ENCODE measurements at places on chromosomes 11 and 22.

GRCh38 chr22:24118689-24119384 lies 62.5 kb upstream of the SUSD2 start:
- no peak for DNase-seq

DNA sequence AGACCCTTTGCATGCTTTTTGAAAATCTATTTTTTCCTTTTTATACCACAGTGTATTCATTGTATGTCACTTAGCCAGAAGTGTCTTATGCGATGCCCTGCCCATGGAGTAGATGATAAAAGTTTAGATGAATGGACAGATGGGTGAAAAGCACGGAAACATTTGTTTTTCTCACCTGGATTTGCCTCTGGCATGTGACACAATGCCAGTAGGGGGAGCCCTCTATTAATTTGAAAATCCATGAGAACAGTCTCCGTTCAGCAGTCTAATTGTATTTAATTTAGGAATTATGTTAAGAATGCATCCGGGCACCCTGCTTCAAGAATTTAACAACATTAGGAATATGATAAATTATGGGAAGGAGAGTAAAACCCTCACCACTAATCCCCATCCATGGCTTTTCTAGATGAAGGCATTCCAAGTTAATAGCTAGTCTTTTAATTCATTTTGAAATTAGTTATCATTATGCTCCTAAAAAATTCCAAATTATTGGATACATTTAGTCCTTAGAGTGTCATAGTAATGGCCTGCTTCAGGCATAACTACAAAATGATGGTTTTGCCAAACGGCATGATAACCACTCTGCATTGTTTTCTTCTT lies 55.3 kb upstream of the ALKBH3 start:
- no peak for DNase-seq

DNA sequence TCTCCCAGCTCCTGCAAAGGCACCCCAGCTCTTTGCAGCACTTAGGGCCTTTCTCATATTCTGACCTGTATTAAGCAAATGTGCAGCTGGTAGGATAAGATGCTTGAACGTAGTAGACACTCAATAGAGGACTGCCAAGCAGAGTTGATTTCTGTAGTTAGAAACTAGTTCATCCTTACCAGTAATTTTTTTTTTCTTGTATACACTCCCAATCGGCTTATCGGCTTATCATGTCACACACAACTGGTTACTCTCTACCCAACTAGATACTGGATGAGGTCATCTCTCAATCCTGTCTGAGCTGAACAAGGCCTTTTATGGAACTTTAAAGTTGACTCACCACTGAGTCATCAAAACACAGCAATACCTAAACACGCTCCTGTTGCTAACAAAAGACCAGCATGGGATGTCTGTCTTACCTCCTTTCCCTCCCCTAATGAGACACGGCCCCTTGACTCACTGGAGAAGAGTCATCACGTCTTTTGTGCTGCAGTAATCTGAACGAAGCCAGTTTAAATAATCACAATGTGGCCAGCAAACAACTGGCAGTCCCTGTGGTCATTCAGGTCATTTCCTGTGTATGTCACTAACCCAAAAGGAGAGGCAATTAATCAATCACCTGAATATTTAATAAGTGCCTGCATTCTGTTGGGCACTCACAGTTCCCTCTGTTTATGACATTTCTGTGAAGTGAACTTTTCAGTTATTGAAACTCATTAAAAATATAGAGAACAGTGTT lies 7.5 kb upstream of the WEE1 start:
- peak; percentile 62 for DNase-seq

- no peak for DNase-seq
Measured at GRCh38 chr11:25163421-25163820, 666.6 kb downstream of the LUZP2 start.

- peak; percentile 57 for DNase-seq
Measured at GRCh38 chr22:33579448-33580093, 340.7 kb downstream of the LARGE1 start.

DNA sequence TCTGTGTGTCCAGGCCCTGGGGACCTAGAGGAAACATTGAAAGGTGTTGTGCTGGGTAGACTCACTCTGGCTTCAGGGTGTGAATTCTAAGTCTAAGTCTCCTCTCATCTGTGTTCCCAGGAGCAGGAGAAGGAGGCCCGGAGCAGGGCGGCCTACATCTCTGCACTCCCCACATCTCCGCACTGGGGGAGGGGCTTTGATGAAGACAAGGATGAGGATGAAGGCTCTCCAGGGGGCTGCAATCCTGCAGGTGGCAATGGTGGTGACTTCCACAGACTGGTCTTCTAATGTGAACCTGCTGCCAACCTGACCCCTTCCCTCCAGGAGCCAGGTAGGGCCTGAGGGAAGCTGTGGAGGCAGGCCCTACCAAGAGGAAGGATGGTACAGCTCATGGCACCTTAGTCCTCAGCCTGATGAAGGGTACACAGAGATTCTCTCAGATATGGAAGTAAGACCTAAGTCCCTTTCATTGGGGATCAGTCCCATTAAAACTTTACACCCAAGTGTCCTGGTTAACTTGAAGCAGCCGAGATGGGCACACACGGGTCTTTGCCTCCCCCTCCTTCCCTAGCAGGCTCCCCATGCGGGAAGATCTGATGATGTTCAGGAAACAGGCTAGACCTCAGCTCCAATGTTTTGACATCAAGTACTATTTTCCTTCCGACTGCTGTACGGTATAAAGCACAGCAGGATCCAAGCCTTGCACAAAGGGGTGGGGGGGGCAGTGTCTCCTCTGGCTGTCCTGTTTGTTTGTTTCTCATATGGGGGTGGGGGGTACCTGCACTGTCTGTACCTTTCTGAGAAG lies 25.0 kb downstream of the USP35 start:
- peak; percentile 19 for DNase-seq

DNA sequence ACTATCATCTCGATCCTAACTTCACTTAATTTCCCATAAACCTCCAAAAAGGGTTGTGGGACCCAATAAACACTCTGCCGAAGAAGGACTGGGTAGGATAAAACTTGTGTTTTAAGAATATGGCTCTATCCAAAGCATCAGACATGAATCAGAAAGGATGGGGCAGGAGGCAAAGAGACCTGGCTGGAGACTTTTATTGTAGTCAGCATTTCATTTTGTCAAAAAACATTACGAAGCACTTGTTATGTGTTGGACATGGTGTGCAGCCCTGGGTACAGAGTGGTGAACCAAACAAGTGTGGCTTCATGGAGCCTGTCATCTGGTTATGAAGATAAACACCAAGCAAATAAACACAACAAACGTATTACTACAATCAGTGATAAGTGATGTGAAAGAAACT lies 17.3 kb downstream of the IL10RA start:
- DNase-seq: no peak

DNA sequence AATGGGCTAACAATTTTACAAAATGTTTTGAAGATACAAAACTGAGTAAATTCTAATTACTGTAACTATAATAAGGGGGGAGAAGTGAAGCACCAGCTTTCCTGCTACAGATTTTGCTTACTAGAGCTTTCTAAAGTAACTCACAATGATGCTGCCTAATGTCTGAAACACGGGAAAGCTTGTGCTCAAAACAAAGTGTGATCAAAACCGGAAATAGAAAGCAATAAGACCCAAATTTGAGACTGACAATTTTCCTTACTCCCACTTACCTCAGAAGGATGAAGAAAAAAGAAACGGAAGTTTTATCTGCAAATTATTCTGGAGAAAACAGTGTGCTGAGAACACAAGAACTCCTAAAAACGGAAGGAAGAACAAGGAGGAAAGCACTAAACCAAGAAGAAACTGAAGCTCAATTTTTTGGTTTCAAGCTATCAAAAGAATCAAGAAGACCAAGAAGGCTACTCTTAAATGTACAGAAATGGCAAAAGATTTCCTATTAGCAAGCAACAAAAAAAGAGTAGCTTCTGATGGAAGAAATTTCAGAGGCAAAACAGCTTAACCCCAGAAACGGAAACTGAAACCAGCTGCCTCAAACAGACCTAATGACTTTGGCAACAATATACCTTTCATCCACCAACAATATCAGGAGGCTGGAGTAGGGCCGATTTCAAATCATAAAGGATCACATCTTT lies 33.4 kb downstream of the AMBRA1 start:
- DNase-seq: no peak

GRCh38 chr22:30680991-30681770 lies 13.5 kb upstream of the OSBP2 start:
- DNase-seq: no peak

DNA sequence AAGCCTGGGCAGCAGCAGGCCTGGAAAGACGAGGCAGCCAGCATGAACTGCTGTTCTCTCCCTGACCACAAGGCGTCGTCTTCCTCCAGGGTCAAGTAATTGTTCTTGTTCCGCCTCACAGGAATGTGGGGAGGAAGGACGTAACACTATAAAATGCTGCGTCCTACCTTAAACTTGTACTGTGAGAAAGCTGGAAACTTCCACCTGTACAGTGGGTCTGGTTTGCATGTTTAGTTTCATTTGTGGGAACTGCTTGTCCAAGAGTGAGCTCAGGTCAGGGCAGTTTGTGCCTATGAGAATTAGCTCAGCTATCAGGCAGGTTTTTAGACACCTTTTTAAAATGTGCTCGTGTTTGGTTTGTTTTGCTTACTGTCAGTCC lies 55.2 kb downstream of the PANX1 start:
- DNase-seq: peak; percentile 61

- DNase-seq: no peak
Measured at GRCh38 chr11:1297576-1298473, 11.6 kb downstream of the TOLLIP start.

DNA sequence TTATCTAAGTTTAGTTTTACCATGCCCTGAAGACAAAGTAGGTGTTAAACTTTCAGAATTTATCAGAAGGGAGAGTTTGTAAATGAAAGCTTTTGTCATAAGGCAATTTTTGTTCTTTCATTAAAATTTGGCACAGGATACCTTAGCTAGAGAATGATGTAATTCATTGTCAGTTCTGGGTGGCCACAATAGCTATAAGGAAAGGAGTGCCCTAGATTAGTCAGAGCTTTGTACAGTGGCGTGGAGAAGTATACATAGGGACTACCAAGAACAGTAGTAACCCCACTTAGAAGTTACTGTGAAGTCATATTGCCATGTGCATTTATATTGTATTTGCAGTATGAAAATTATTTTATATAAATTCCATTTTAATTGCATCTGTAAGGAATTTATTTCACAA lies 126.3 kb upstream of the CARD18 start:
- DNase-seq: no peak

DNA sequence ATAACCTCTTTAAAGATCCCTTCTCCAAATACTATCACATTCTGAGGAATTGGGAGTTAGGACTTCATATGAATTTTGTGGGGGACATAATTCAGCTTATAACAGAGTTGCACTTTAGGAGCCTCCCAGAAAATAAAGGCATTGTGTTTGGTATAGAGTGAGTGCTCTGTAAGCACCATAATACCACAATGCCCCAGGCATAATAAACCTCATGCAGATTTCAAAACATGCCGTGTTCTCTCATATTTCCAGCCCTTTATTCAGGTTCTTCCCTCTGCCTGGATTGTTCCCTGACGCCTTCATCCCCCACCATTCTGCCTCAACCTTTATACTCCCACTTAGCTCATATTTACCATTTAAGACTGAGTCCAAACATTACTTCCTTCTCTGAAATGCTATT lies 398.8 kb upstream of the FAT3 start:
- DNase-seq: no peak

GRCh38 chr11:68412593-68413475 lies 47.7 kb upstream of the PPP6R3 start:
- no peak for DNase-seq

- DNase-seq: peak; percentile 38
Measured at GRCh38 chr11:45644981-45645889, 20.2 kb downstream of the CHST1 start.

DNA sequence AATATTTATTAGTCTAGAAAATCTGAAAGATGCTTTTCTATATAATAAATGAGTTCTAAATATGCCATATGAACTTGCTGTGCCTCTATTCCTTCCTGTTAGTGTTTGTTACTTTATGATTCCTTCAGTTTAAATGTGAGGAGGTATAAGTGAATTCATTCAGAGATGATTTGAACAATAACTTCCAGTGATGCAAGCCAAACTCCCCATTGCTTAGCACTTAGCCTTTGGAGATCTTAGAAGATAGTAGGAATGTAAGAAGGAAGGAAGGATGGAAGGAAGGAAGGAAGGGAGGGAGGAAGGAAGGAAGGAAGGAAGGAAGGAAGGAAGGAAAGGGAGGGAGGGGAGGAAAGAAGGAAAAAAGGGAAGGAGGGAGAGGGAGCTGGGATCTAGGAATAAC lies 25.1 kb downstream of the MMP13 start:
- no peak for DNase-seq

DNA sequence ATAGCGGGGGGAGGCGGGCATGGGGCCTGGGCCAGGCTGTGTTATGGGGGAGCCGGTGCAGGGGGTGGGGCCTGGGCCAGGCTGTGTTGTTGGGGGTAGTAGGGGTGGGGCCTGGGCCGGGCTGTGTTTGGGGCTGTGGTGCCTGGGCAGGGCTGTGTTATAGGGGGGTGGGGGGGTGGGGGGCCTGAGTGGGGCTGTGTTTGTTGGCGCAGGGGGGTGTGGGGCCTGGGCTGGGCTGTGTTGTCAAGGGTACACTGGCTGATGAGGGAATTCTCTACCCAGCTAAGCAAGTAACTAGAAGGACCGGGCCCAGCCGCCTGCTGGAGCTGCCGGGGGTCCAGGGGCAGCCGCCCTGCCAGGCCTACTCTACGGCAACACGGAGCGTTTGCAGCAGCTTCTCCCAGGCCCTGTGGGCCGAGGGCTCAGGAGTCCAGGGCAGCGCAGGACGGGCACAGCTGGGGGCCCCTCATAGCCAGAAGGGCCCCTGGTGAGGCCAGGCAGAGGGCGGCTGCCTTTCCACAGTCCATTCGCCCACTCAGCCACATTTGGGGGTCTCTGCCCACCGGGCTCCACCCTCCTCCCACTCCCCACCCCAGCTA lies 10.1 kb upstream of the PIM3 start:
- no peak for DNase-seq

DNA sequence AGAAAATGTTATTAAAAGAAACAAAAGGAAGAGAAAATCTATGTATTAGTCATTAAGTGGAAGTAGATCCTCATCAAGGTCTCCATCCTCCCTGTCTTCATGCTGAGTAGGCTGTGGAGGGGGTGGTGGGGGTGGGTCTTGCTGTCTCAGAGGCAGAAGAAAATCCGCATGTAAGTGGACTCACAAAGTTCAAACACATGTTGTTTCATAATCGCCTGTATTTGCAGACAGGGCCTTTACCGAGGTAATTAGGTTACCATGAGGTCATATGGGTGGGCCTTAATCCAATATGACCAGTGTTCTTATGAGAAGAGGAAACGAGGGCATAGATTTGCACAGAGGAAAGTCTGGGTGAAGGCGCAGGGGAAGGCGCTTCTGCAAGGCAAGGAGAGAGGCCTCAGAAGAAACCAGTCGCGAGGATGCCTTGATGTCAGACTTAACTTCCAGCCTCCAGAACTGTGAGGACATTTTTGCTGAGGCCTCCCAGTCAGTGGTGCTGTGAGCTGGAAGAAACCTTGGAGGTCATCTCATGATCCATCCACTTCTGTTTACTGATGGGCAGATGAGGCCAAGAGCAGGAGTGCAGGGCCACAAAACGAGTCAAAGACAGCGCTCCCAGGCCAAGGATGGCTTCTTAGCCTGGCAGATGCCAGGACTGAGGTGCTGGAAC lies 49.3 kb upstream of the THY1 start:
- DNase-seq: peak; percentile 11

DNA sequence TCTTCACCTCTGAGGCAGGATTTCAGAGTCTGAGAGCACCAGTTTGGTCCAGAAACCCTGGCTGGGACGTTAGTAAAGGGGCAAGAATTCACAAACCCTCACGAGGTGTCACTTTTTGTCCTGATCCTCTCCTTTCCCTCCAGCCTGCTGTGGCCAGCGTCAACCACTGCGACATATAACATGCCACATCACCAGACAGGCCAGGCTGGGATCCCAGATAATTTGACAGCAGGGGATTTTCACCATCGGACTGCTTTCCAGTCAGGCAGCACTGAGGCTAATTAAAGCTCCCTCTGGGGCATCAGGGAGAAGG lies 36.8 kb upstream of the RBFOX2 start:
- DNase-seq: no peak

Data from activated CD8-positive, alpha-beta memory T cell treated with anti-CD3 and anti-CD28 coated beads for 24 hours (primary cell).